GM23248 (cell line): ENCODE measurements at places on chromosomes 2 and 18.

DNA sequence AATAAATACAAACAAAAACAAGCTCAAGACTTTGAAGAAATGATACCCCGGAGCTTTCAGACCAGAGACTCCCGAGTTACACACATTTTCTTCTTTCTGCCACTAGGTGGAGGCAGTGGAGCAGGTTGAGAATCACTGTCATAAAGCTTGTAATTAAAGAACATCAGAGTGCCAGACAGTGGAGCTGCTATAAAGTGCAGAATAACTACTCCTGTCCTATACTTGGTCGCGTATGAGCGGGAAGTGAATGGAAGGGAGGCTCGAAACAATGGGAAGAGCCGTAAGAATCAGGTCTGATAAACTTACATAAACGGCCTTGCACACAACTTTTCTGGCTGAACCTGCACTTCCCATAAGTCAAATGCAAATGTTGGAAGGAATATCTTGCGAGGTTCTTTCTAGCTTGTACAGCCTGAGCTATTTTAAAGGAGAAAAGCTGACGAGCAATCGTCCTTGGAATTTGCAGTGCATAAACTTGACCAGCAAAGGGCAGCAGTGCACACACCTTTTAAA is 189.0 kb downstream of the RPIA start:
- DNase-seq, result peak; percentile 64

DNA sequence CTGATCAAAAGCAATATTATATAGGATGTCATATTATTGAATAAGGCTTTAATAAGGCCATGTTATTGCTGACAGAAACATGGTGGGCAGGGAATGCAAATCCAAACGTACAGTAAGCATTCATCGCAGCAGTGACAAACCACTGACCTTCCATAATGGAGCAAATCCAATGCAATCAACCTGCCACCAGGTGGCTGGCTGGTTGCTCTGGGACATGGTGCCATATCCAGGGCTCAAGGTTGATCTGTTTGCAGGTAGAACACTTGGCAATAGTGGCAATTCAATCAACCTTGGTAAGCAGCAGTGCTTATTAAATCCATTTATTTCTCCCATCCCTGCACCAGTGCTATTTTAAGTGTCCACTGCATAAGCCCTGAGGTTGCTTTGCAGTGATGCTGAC is 75.4 kb downstream of the CERKL start:
- DNase-seq, result no peak

DNA sequence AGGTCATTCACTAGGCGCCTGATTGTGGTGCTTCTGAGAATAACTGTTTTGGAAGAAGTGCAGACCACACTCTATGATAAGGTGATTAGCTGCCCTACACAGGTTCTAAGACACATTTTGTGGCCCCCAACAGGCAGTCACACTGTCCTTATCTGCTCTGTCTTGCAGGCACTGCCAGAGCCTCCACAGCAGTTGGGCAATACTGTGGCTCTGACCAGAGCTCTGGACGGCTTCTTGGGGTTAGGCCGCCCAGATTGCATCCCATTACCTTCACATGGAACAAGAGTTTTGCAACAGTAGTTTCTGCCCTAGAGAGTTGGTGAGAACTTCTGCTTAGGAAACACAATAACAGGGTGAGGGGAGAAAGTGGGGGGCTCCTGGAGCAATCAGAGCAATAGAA is 22.7 kb downstream of the RUFY4 start:
- no peak for DNase-seq

DNA sequence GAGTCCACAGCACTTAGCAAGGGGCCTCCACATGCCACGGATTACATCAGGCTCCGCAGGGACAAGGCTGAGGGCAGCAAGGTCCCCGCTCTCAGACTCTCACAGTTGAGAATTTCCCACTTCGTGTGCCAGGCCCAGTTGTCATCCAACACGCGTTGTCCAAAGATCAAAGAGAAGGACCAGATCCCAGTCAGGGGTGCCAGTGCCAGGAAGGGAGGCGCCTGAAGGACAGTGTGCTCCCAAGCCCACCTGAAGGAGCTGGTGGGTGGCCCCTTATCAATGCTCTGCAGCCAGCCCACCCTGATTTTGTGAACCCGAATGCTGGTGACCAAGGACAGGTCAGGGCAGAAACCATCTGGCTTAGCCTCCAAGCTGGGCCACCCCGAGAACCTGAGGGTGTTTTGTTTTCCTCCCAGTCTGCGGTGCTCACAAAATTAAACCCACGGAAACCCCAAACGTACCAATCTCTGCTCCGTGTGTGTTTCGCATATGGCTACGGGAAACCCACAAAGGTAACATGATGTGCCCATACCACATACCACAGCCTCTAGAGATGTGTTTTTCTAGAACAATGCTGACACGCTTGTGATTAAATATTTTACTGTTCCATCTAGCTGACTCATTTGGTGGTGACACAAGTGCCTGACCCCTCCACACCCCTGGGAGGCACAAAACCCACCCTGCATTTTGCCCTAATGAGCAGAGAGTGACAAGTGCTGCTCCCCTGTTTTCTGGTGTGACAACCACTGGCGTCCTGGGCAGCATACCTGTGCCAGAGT is 24.5 kb downstream of the CRACDL start:
- peak; percentile 37 for DNase-seq

DNA sequence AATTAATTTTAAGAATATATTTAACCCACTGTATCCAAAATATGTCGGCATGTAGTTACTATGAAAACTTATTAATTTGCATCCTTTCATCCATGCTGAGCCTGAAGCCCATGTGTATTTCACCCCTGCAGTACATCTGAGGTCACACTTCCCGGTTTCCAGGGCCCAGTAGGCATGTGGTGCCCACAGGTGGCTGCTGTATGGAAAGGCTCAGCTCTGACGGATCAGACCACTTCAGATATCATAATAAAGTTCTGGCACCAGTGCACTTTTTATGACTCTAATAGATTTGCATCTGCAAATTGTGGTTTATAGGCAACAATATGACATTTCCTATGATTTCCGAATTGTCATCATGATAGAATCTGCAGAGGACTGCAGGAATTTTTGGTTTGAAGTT is 22.5 kb downstream of the SH3RF3 start:
- no peak for DNase-seq

DNA sequence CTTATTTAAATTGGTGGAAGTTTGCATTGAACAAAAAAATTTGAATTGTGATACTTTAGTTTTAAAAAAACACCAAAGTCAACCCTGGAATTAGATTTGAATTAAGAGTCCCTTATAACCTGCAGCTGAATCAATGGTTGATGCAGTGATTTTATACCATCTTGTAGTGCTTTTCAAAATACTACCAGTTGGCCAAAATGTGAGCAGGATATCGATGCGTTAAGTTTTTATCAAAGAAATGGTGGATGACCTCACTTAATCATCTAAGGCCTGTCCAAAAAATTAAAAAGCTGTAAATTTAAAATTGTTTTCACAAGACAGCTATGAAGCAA is 48.2 kb downstream of the OSBPL6 start:
- no peak for DNase-seq

- no peak for DNase-seq
These were observed 20.1 kb downstream of the GPR35 start for GRCh38 chr2:240645346-240645745.

- DNase-seq, result no peak
These were observed 895.2 kb downstream of the TRIB2 start for GRCh38 chr2:13611939-13612338.

- no peak for DNase-seq
These were observed 203.6 kb downstream of the FHOD3 start for GRCh38 chr18:36501100-36501499.

DNA sequence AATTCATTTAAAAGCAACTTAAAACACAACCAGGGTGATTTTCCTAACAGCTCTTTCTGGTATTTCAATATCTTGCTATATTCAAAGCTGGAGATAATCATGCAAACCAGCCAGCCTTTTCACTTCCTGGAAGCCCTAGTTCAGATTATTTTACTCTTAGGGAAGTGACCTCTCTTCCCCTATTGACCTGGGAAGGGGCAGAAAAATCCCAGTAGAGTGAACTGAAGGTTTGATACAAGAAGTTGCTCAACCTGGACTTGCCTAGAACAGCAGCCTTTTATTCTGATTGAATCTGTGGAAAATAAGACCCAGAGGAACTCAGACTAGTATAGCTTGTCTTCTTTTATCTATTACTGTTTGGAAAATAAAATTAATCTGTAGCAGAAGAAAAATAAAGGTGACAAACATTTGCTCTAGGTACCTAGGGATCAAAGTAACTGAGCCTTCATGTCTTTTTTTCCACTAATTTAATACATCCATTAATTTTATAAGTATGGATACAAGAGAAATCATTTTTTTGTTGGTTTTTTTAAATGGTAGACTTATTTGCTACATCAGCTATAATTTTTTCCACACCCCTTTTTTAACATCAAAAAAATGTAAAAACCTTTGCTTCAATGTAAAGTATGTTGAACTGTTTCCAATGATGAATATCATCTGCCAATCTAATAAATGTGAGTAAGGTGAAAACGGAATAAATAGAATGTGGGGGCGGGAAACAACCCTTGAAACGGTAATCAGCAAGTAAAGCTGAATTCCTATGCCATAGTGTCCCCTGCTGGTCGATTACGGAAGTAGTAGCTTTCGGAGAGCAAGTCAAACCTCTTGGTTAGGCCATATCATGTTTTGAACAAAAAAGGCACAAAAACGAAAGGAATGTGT is 629.9 kb downstream of the NRXN1 start:
- peak; percentile 55 for DNase-seq

GRCh38 chr2:162065767-162066166 is 8.2 kb downstream of the DPP4 start:
- DNase-seq, result no peak

DNA sequence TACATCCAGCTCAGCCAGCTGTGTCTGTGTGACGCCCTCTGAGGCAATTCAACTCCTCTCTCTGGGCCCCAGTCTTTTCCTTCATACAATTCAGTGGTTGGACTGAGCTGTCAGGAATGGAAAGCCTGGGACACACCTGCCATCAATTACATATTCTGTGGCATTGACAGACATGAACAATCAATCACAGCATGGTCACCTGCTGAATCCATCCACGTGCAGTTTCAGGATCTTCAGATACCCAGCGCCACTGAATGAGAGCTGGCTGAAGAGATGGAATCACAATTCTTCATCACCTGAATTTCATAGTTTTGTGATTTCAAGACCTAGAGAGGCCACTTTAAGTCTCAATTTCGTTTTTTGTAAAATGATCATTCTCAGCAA is 5.1 kb downstream of the ADRA2B start:
- DNase-seq, result no peak

DNA sequence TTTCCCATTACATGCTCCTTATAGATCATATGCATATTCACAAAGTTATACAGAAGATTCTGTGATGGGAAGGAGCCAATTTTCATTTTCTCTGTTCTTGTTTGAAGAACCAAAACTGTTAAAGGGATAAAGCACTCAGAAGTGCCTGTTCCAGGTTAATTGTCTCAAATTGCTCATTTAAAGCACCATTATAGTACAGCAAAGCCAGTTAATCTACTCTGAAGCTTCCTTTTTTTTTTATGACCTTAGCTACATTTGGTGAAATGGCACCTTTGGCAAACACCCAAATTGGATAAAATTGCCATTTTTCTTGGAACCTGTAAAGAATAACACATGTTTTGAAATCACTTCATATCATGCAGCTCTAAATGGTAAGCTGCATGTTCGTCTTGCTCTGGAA is 1092.3 kb downstream of the BCL11A start:
- no peak for DNase-seq

GRCh38 chr18:3392467-3392855 is 57.5 kb upstream of the TGIF1 start:
- DNase-seq, result no peak

DNA sequence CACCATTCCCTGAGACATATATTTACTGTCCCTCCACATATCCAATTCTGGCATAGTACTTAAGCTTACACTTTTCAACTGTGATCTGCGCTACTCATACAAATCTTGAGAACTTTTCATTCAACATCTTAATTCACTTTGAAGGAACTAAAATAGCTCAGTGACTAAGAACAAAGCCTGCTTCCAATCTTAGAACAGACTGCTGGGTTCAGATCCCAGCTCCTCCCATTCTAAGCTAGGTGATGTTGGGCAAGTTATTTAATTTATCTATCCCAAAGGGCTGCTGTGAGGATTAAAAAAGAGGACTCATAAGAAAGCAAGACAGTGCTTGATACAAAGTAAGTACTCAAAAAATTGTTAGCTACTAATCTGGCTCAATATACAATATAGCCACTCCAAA is 57.9 kb downstream of the UGP2 start:
- peak; percentile 3 for DNase-seq

DNA sequence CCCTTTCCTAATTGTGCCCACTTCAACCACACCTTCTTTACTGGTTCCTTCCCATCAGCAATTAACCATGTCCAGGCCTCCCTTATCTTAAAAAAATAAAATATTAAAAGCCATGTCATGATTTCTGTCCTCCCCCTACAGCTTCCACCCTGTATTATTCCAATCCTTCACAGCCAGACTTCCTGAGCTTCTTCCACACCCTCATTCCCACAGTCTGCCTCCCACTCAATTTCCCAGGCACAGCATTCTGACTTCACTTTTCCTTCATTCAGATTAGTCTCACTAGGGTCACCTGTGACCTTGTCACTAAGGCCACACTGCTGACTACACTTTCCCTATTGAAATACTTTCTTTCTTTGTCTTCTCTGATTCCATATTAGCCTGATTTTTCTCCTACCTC is 159.4 kb downstream of the DIS3L2 start:
- peak; percentile 15 for DNase-seq

- DNase-seq, result no peak
These were observed 143.8 kb downstream of the MEIS1 start for GRCh38 chr2:66578687-66579106.

DNA sequence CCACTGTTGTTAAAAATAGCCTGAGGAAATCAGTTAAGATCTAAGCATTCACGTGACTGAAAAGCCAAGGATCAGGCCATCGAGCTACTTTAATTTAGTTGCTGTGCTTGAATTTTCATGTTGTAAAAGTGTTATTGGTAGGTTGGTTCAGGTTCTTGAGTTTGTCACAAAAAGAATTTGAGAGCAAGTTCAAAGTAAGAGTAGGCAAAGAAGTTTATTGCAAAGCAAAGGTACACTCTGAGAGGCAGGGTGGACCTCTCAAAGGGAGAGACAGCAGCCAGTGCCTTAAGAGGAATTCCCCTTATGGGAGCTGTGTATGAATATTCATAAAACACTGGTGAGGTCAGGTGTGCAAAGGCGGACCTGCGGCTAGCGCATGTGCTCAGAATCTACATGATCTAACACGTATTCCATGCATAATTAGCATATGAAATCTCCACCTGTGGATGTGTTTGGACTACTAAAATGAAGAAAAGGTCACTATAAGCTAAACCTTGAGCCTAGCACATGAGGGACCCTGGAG is 236.5 kb downstream of the NDUFA10 start:
- DNase-seq, result no peak

GRCh38 chr2:178782236-178782635 is 25.0 kb downstream of the TTN start:
- no peak for DNase-seq

GRCh38 chr2:145065342-145065741 is 545.4 kb upstream of the ZEB2 start:
- DNase-seq, result no peak

- DNase-seq, result no peak
These were observed 50.7 kb upstream of the SCG2 start for GRCh38 chr2:223652902-223653301.

DNA sequence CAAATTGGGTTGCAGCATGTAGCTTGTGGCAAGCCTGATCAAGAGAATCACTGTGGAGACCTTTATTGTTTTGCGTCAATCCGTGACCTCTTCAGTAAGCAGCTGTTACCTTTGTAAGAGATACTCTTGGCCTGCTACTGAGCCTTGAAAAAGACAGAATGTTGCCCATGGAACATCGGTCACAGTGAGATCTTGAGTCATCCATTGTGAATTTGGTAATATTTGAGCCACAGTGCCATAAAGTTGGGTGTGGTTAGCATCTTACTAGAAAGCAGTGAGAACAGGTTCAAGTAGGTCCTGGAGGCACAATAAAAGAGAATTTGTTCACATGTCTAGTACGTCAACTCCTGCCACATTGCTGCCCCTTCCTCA is 12.7 kb upstream of the EFR3B start:
- peak; percentile 29 for DNase-seq
